ENCODE measurements at places on chromosomes 5 and 9.
A peak's percentile ranks its signal among the peaks of the same experiment; 100 is the strongest.

DNA sequence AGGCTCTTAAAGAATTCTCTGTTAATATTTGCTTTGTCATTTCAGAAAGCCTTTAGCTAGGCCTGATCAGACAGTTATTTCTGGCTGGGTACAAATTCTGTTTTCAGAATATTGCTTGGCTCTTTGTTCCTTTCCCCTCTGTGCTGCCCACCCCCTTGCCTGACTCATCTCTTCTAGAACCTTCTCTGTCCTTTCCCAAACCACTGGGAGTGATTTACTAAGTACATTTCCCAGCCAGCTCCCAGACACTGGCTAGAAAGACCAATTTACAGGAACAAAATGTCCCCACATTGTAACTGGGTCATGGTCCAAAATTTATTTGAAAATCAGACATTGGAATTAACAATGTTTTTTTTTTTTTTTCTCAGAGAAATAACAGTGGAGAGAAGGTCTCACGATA lies 133.1 kb upstream of the MAP1B start:
- no peaks in the 10 kb centered on the region for H3K36me3 ChIP-seq
- no peaks in the 10 kb centered on the region for H3K27me3 ChIP-seq
- H3K4me3 ChIP-seq = no peak overlapping the region
- DNase-seq = peak; percentile 51
- peak overlapping the region; percentile 82 for H3K27ac ChIP-seq

- no peak for DNase-seq
- no peaks in the 10 kb centered on the region for H3K36me3 ChIP-seq
- no peak overlapping the region for H3K4me3 ChIP-seq
- H3K27ac ChIP-seq = peak overlapping the region; percentile 41
Measured at GRCh38 chr5:151750121-151750520, 8.3 kb downstream of the ATOX1 start.

DNA sequence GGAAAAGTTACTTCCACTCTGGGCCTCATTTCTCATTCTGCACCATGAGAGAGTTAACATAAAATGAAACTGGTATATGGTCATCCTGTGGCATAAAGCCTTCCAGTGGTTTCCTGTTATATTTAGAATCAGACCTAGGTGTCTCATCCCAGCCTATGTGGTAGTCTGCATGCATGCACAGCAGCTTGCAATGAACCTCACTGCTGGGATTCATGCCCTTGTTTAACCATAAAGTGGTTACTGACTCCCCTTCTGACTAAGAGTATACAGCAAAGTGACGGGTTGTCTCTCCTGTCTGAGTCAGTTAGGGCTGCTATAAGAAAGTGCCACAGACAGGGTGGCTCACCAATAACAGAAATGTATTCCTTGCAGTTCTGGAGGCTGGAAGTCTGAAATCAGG lies 14.7 kb upstream of the TDRD7 start:
- H3K27me3 ChIP-seq = no peaks in the 10 kb centered on the region
- no peak overlapping the region for H3K4me3 ChIP-seq

DNA sequence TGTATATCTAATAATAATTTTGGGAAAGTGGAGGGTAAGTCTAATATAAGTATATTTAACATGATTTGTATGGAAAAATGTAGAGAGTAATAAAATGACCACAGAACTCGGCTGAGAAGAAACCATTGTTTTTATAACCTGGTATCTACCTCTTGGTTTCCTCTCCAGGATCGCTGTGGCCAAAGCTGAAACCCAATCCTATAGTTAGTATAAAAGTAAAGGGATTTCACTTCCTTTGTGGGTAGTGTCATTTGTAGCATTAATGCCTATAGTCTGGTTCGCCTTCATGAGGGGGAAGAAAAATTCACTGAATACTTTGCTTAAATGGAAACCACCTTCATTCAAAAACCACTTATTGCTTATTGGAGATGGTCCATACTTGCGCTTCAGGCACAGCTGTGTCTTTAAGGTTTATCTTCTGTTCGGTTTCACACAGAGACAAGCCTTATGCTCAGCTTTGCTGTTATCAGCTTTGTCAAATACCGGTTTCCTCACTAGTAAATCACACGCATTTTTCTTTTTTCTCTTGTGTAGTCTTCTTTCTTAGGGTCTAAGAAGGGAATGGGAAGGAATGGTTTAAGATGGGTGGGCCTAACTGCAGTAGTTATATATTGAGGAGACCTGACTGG lies 12.1 kb downstream of the PIK3R1 start:
- H3K27ac ChIP-seq = no peak overlapping the region
- DNase-seq = no peak
- H3K4me1 ChIP-seq = peaks cover 73% of the 10 kb centered on the region
- H3K4me3 ChIP-seq = no peak overlapping the region
- H3K27me3 ChIP-seq = no peaks in the 10 kb centered on the region
- peaks cover 9% of the 10 kb centered on the region for H3K36me3 ChIP-seq

- no peaks in the 10 kb centered on the region for H3K27me3 ChIP-seq
- H3K4me3 ChIP-seq = no peak overlapping the region
- H3K27ac ChIP-seq = no peak overlapping the region
- H3K4me1 ChIP-seq = peaks cover 8% of the 10 kb centered on the region
Measured at GRCh38 chr5:77486344-77486962, 5.7 kb downstream of the WDR41 start.

- no peak for DNase-seq
- no peak overlapping the region for H3K27ac ChIP-seq
- no peaks in the 10 kb centered on the region for H3K36me3 ChIP-seq
- no peaks in the 10 kb centered on the region for H3K4me1 ChIP-seq
- H3K27me3 ChIP-seq = no peaks in the 10 kb centered on the region
Measured at GRCh38 chr5:88606173-88606572, 276.8 kb downstream of the MEF2C start.

DNA sequence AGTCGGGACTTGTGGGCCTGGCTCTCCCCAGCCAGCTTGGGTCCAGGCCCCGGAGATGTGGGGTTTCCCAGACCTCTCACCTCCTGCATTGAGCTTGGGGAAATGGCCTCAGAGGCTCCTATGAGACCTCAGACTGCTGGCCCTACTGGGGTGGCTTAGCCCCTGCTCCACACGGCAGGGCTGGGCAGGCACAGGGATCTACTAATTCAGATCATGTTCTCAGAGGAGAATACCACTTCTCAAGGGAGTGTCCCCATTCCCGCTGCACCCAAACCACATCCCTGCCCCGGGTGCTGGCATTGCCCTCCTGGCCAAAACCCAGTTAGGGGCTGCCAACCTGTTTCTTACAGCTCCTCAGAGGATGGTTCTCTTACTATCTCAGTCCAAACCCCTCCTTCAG lies 82.1 kb upstream of the LMX1B start:
- no peak overlapping the region for H3K4me3 ChIP-seq
- no peaks in the 10 kb centered on the region for H3K4me1 ChIP-seq
- no peak overlapping the region for H3K27ac ChIP-seq
- H3K27me3 ChIP-seq = no peaks in the 10 kb centered on the region
- no peaks in the 10 kb centered on the region for H3K36me3 ChIP-seq

DNA sequence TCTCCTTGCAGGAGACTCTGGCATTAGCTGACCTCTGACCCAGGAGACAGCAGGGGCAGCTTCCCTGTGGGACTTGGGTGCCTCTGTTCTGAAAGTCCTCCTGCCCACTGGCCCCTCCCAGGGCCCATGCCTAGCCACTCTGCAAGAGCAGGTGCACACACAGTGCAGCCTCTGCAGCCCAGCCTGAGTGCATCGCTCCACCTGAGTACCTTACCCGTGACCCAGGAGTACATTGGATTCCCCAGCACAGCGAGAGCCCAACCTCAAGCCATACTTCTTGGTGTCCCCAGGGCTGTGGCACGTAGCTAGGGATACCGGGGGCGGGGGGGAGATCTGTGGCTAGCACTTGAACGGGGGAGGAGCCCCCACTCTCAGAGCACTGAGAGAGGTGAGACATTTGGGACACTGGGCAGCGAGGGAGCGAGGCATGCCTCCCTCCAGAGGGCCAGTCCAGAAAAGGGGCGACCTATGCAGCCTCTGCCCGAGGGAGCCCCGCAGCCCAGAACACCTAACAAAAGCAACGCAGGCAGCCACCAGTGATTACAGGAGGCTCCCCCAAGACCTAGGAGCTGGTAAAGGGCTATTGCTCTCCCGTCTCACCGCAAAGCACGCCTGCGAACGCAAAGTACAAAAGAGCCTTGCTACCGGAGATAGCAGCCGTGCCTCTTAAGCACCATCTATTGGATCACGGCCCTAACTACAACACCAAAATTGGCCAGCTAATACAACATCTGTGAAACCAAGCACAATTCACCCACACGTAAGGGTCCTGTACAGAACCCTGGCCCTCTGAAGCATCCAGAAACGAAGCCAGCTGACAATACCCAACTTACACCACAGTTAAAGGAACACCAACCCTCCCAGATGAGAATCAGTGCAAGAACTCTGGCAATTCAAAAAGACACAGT lies 826 bp upstream of the PRDM9 start:
- peak overlapping the region; percentile 29 for H3K4me3 ChIP-seq
- H3K36me3 ChIP-seq = no peaks in the 10 kb centered on the region
- DNase-seq = no peak
- H3K27me3 ChIP-seq = no peaks in the 10 kb centered on the region
- H3K27ac ChIP-seq = no peak overlapping the region
- H3K4me1 ChIP-seq = no peaks in the 10 kb centered on the region

DNA sequence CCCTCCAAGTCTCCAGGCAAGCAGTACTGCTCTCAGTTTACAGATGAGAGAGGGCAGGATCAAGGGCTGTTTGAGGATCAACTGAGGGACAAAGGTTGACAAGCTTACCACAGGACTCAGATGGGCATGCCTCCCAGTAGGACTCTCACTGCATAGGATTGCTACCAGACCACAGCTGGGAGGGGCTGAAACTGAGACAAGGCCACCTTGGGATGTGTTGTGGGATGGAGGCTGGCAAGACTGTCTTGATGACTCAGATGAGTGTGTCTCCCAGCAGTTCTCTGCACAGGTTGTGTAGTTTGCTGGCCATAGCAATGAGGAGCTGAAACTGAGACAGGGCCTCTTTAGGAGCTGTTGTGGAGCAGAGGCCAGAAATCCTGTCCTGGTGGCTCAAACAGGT lies 222.2 kb upstream of the IRX1 start:
- no peak overlapping the region for H3K27ac ChIP-seq
- no peaks in the 10 kb centered on the region for H3K36me3 ChIP-seq

- no peaks in the 10 kb centered on the region for H3K36me3 ChIP-seq
- DNase-seq = no peak
- H3K4me3 ChIP-seq = no peak overlapping the region
- no peak overlapping the region for H3K27ac ChIP-seq
- H3K27me3 ChIP-seq = no peaks in the 10 kb centered on the region
- H3K4me1 ChIP-seq = peaks cover 2% of the 10 kb centered on the region
Measured at GRCh38 chr5:63125862-63126261, 547.2 kb downstream of the LRRC70 start.

- H3K27me3 ChIP-seq = no peaks in the 10 kb centered on the region
- no peak overlapping the region for H3K27ac ChIP-seq
- no peak overlapping the region for H3K4me3 ChIP-seq
- H3K36me3 ChIP-seq = no peaks in the 10 kb centered on the region
Measured at GRCh38 chr5:133396814-133397213, 215.5 kb downstream of the FSTL4 start.

DNA sequence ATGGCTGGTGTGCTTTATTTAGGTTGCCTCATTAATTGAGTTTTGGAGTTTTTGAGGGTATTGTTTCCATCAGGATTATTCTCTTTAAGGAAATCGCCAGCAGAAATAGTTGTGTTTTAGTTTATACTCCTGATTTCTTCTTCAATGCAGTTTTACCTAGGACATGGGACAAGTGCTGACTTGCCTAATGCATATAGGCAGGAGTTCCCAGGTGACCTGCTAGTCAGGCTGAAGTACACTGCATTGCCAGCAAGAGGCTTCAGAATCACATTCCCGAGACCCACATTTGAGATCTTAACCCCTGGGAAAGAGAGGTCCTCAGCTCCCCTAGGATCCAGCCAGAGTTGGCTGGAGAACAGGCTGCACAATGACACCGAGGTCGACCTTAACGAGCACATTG lies 1.5 kb upstream of the OR1N2 start:
- H3K4me3 ChIP-seq = no peak overlapping the region
- no peaks in the 10 kb centered on the region for H3K36me3 ChIP-seq
- no peak overlapping the region for H3K27ac ChIP-seq
- no peaks in the 10 kb centered on the region for H3K4me1 ChIP-seq
- H3K27me3 ChIP-seq = no peaks in the 10 kb centered on the region

GRCh38 chr5:119961993-119962392 lies 332.6 kb downstream of the FAM170A start:
- peaks cover 4% of the 10 kb centered on the region for H3K4me1 ChIP-seq
- H3K4me3 ChIP-seq = no peak overlapping the region
- DNase-seq = no peak
- H3K27ac ChIP-seq = no peak overlapping the region
- no peaks in the 10 kb centered on the region for H3K36me3 ChIP-seq

- no peaks in the 10 kb centered on the region for H3K4me1 ChIP-seq
- no peak for DNase-seq
- H3K27ac ChIP-seq = no peak overlapping the region
- H3K4me3 ChIP-seq = no peak overlapping the region
- no peaks in the 10 kb centered on the region for H3K27me3 ChIP-seq
Measured at GRCh38 chr9:18891946-18892670, 140.9 kb downstream of the SAXO1 start.

- no peak overlapping the region for H3K4me3 ChIP-seq
- no peak for DNase-seq
- H3K4me1 ChIP-seq = no peaks in the 10 kb centered on the region
Measured at GRCh38 chr9:105052346-105052745, 124.4 kb upstream of the ABCA1 start.

GRCh38 chr5:160702311-160702803 lies 149.7 kb downstream of the ATP10B start:
- H3K4me3 ChIP-seq = no peak overlapping the region
- H3K4me1 ChIP-seq = no peaks in the 10 kb centered on the region
- H3K27me3 ChIP-seq = no peaks in the 10 kb centered on the region
- no peak for DNase-seq
- no peaks in the 10 kb centered on the region for H3K36me3 ChIP-seq

GRCh38 chr5:115594128-115595047 lies 7.9 kb downstream of the TICAM2 start:
- no peaks in the 10 kb centered on the region for H3K36me3 ChIP-seq
- H3K27me3 ChIP-seq = no peaks in the 10 kb centered on the region
- DNase-seq = no peak
- H3K27ac ChIP-seq = no peak overlapping the region

DNA sequence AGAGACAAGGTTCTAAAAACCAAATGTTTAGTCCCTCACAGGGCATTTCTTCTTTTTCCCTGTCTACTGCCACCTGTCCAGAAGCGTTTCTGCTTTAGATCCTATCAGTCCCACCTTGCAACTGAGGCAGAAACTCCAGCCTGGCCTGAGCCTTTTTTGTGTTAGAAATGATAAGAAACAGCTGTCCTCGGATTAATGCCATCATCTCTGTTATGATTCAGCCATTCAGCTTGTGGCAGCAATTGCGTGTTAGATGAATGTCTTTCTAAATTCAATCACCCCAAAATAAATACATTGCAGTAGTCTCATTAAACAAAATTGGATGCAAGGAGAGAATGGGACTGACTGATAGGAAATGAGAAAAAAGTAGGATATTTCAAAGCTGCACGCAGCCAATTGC lies 28.3 kb upstream of the FRMPD1 start:
- H3K4me3 ChIP-seq = no peak overlapping the region
- no peaks in the 10 kb centered on the region for H3K27me3 ChIP-seq
- no peak for DNase-seq
- H3K4me1 ChIP-seq = no peaks in the 10 kb centered on the region
- no peak overlapping the region for H3K27ac ChIP-seq

DNA sequence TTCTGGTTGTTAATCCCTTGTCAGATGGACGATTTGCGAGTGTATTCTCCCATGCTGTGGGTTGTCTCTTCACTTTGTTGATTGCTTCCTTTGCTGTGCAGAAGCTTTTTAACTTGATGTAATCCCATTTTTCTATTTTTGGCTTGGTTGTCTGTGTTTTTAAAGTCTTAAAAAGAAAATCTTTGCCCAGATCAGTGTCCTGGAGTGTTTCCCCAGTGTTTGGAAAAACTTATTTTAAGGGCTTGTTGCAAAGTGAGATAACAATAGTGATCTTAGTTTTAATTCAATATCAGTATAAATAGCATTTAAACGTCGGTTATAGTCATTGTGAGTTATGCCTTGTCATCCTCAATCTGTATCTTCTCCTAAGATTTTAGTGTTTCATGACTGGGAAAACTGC lies 329.5 kb downstream of the CCDC171 start:
- no peaks in the 10 kb centered on the region for H3K27me3 ChIP-seq
- H3K36me3 ChIP-seq = no peaks in the 10 kb centered on the region

Measured in thoracic aorta (tissue), 2 donors.